Hippocampal formation (tissue), 2 donors: ENCODE measurements at places on chromosomes 12 and 14.

DNA sequence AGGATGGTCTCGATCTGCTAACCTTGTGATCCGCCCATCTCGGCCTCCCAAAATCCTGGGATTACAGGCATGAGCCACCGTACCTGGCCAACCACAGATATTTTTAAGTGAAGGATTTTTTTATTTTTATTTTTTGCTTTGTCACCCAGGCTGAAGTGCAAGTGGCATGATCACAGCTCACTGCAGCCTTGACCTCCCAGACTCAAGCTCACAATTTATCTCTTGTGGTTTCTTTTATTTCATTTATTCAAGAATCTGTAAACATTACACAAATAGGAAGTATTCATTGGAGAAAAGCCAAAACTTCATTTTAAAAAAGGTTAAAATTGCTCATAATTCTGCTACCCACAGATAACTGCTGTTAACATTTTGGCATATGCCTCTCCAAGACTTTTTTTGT lies 13.3 kb downstream of the MOAP1 start:
- DNase-seq = no peak

DNA sequence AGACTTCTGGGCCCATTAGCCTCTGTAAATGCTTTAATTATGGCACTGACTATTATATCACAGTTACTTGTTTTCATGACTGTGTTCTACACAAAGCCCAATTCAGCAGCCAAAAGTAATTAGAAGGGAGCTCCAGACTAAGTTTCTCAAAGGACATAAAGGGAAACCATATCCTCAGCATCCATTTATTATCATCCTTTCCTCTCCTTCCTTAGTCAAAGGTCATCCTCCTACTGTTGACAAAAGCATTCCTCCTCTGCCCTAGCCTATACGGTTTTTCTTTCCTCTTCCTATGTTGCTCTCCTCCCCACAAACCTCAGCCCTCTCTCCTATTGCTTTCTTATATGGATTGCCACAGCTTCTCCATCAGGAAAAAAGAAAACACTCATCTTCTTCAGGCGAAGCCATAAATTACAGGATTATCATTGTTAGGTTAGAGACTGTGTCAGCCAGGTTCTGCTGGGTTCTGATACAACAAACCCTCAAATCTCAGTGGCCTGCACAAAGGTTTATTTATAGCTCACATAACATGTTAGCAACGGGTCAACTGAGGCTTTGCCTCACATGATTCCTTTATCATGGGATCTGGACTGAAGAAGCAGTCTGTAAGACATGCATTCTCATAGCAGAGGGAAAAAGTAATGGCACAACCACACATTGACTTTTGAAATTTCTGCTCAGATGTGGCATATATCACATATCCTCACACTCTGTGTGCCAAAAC lies 207.2 kb downstream of the SLC5A8 start:
- no peak for DNase-seq

- DNase-seq = no peak
These were observed 484.6 kb downstream of the AACS start for GRCh38 chr12:125549836-125550235.

DNA sequence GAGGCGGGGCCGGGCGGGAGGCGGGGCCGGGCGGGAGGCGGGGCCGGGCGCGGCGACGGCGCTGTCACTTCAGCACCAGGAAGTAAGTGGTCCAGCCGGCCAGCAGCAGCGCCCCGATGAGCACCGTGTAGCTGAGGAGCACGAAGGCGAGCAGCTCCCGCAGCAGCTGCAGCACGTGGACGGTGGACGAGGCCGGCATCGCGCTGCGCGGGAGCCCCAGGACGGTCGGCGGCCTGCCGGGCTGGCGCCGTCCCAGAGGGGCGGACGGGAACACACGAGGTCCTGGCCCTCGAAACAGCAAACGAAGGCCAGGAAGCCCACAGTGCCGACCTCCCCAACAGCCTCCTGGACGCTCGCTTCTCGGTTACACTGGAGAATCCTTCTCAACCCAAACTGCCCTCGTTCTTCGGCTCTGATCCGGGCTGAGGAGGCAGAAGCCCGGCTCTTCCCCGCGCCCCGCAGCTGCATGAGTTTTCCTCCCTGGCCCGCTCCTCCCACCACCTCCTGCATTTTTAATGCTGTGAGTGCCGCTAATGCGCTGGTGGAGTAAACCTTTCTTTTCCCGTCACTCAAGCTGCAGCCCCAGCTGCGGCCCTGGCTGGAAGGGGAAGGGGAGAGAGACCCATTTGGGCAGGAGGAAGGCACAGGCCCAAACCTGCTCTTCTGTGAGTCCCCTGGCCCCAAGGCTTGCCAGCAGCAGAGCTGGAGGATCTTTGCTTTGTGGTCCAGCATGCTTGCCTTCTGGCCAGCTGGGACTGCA lies 694 bp upstream of the DIABLO start:
- DNase-seq = no peak

- no peak for DNase-seq
These were observed 1185.5 kb downstream of the LRFN5 start for GRCh38 chr14:42792166-42792565.

GRCh38 chr12:32970465-32971110 lies 74.0 kb upstream of the PKP2 start:
- DNase-seq = no peak

GRCh38 chr12:77754086-77754485 lies 76.6 kb upstream of the NAV3 start:
- no peak for DNase-seq

- no peak for DNase-seq
These were observed 398.2 kb upstream of the PDE3A start for GRCh38 chr12:19970116-19970515.

DNA sequence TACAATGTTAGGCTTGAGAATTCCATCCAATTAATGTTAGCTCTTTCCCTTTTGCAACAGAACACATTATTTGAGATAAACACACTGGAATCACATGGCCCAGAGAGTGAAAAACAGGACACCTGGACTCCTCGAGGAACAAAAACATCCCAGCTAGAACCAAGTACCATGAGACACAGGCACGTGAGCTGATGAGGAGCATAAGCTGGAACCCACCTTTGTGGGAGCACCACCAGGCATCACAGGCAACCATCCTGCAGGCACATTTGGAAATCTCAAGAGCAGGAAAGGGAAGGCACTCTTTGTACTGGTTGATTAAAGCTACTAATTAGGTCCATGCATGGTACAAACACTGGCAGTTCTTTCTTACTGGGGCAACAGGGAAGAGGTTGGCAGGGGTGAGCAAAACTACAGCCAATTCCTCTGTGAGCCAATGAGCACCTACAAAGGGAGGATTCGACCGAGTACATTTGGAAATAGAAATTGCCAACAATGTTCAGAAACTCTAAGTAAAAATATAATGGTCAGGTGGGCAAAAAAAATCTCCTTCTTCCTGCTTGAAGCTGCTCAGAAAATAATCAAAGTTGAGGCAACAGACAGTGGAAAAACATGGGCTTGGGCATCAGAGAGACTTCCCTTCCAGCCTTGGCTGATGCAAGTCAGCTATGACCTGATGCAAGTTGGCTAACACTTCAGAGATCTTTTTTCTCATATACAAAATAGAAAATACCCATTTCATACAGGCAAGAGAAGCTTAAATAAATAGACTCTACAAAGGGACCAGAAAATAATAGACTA lies 216.7 kb downstream of the NUAK1 start:
- DNase-seq = no peak

- DNase-seq = no peak
These were observed 25.6 kb upstream of the CCDC60 start for GRCh38 chr12:119308708-119309456.

- DNase-seq = no peak
These were observed 243.2 kb downstream of the ANO6 start for GRCh38 chr12:45458854-45459807.

GRCh38 chr12:92995258-92995903 lies 66.3 kb upstream of the EEA1 start:
- DNase-seq = no peak
